Sigmoid colon (tissue), 7 donors: ENCODE measurements at places on chromosomes 11 and 22. TPM values are rescaled to one million over a fixed set of nuclear protein-coding genes. Genes with fewer than 3 reads are reported as not detected.

DNA sequence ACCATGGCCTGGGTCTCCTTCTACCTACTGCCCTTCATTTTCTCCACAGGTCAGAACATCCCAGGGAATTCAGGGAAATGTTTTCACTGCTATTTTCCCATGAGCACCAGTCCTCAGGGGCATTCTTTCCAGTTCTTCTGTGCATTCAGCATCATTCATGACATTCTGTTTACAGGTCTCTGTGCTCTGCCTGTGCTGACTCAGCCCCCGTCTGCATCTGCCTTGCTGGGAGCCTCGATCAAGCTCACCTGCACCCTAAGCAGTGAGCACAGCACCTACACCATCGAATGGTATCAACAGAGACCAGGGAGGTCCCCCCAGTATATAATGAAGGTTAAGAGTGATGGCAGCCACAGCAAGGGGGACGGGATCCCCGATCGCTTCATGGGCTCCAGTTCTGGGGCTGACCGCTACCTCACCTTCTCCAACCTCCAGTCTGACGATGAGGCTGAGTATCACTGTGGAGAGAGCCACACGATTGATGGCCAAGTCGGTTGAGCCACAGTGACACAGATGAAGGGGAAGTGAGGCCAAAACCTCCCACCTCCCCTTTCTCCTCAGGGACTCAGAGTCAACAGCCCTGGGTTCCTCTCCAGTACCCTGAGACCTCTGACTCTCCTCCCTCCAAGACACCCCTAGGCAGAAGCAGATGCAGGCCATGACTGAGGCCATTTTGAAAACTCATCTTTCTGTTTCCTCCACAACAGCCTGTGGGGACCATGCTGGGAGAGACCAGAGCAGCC is 15.9 kb upstream of the IGLL5 start:
- no peak overlapping the region for H3K27ac ChIP-seq
- no peaks in the 10 kb centered on the region for H3K4me1 ChIP-seq
- no peak for DNase-seq
- H3K4me3 ChIP-seq: no peak overlapping the region

- no peaks in the 10 kb centered on the region for H3K27me3 ChIP-seq
- no peaks in the 10 kb centered on the region for H3K4me1 ChIP-seq
- H3K36me3 ChIP-seq: no peaks in the 10 kb centered on the region
- no peak overlapping the region for H3K27ac ChIP-seq
- peak; percentile 13 for DNase-seq
These were observed 1032.0 kb downstream of the BRD1 start for GRCh38 chr22:48795664-48796063.

DNA sequence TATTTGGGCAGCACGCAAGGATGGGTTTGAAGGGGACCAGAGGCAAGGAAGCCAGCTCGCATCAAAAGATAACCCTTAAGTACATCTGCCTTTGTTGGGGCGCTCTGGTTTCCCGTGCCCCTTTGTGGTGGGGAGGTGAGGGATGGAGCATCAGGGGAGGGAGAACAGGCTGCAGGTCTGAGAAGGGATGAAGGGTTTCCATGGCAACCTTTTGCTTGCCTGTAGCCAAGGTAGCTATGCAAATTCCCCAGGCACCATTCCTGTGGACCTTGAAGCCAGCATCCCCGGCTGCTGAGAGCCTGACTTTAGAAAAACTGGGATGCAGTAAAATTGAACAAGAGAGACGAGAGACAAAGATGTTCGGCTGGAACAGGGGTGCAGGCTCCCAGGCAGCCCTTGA is 75.7 kb downstream of the SEZ6L start:
- no peak for DNase-seq
- no peak overlapping the region for H3K27ac ChIP-seq
- no peaks in the 10 kb centered on the region for H3K4me1 ChIP-seq
- no peak overlapping the region for H3K4me3 ChIP-seq

DNA sequence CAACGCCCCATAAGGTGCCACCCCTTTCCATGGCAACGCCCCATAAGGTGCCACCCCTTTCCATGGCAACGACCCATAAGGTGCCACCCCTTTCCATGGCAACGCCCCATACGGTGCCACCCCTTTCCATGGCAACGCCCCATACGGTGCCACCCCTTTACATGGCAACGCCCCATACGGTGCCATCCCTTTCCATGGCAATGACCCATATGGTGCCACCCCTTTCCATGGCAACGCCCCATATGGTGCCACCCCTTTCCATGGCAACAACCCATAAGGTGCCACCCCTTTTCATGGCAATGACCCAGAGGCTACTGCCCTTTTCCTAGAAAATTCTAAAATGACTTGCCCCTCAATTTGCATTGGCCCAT is 72.1 kb downstream of the BRD1 start:
- peaks cover 2% of the 10 kb centered on the region for H3K27me3 ChIP-seq
- no peak overlapping the region for H3K27ac ChIP-seq
- H3K36me3 ChIP-seq: no peaks in the 10 kb centered on the region
- DNase-seq: no peak
- H3K4me1 ChIP-seq: no peaks in the 10 kb centered on the region
- H3K4me3 ChIP-seq: no peak overlapping the region

DNA sequence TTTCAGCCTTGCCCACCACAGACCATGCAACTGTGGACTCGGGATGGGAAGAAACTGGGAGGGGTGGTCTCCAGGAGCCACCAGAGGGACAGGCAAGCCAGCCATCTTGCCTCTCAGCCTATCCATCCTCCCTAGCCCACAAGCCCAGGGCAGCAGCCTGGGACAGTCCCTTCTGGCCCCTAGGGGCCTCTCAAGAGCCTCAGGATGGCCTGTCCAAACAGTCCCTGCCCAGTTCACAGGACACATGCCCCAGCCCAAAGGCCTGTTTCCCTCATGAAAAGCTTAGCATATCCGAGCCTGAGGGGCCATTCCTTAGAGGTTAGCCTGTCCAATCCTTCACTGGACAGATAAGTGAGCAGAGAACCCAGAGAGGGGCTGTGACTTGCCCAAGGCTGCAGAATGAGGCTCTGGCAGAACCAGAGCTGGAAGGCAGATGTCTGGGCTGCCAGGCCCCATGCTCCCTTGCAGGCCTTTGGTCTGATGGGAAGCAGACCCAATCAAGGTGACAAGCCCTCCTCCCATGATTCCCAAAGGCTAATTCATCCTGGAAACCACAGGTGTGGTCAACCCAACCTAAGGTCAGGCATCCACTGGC is 28.2 kb downstream of the LRRC10B start:
- H3K27me3 ChIP-seq: no peaks in the 10 kb centered on the region
- no peak overlapping the region for H3K27ac ChIP-seq
- no peak for DNase-seq

DNA sequence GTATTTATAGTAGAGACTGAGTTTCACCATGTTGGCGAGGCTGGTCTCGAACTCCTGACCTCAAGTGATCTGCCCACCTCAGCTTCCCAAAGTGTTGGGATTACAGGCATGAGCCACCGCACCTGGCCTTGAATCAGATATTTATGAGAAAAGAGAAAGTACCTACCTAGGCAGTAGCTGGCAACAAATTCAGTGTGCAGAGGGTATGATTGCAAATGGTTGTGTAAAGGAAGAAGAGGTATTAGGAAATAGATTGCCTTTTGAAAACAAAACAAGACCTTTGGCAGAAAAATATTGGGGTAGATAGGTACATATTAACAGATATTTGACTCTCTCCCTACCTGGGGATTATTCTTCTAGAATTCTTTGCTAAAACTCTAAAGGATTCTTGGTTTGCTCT is 38.5 kb upstream of the LIN7C start:
- no peak overlapping the region for H3K27ac ChIP-seq
- DNase-seq: no peak
- H3K27me3 ChIP-seq: no peaks in the 10 kb centered on the region

DNA sequence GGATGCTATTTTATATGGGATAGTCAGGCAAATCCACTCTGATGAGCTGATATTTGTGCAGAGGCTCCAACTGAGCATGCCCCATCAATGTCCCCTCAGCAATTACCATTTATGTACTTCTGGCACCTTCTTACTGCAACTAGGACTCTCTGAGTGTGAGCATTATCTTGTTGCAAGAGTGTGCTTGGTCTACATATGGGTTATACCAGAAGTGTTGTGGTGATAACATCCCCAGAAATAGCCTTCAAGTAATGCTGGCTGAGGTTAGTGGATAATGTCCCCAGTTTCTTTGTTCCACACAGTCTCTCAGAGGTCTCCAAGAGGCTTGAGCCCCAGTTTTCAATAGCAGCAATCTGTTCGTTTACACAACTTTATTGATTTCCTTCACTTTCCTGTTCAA is 408.6 kb downstream of the JRKL start:
- DNase-seq: no peak
- no peaks in the 10 kb centered on the region for H3K27me3 ChIP-seq
- no peaks in the 10 kb centered on the region for H3K4me1 ChIP-seq
- H3K27ac ChIP-seq: no peak overlapping the region
- no peaks in the 10 kb centered on the region for H3K36me3 ChIP-seq

- no peaks in the 10 kb centered on the region for H3K36me3 ChIP-seq
- no peaks in the 10 kb centered on the region for H3K4me1 ChIP-seq
- no peak overlapping the region for H3K27ac ChIP-seq
- H3K4me3 ChIP-seq: no peak overlapping the region
These were observed 713.2 kb upstream of the CCDC179 start for GRCh38 chr11:23573429-23573828.

- H3K27me3 ChIP-seq: no peaks in the 10 kb centered on the region
- no peaks in the 10 kb centered on the region for H3K4me1 ChIP-seq
- no peak for DNase-seq
These were observed 24.7 kb downstream of the EXT2 start for GRCh38 chr11:44120169-44120568.

Gene UCP3
- 0.71 TPM for total RNA-seq

Gene IFTAP
- total RNA-seq: 51.5 TPM

Gene MRGPRE
- total RNA-seq: not detected
